ENCODE measurements at places on chromosomes 2 and 18. TPM values are rescaled to one million over a fixed set of nuclear protein-coding genes. Genes with fewer than 3 reads are reported as not detected.

FIGN gene
- 5.8 TPM for total RNA-seq

TCF23 gene
- 1.2 TPM for total RNA-seq

NOSTRIN gene
- total RNA-seq, result 45.2 TPM

PSMD1 gene
- 55.3 TPM for total RNA-seq

GFPT1 gene
- 59.9 TPM for total RNA-seq

TRMT61B gene
- total RNA-seq, result 13.0 TPM

ALKAL2 gene
- total RNA-seq, result 6.7 TPM

RAMP1 gene
- total RNA-seq, result 5.1 TPM

UGT1A4 gene
- not detected for total RNA-seq
